ENCODE measurements at places on chromosomes 3 and 15. TPM values are rescaled to one million over a fixed set of nuclear protein-coding genes. Genes with fewer than 3 reads are reported as not detected.

- peaks cover 14% of the 10 kb centered on the region for H3K27me3 ChIP-seq
- no peak overlapping the region for H3K4me3 ChIP-seq
- no peak overlapping the region for H3K27ac ChIP-seq
- no peaks in the 10 kb centered on the region for H3K4me1 ChIP-seq
Measured at GRCh38 chr3:183514021-183514420, 41.5 kb downstream of the KLHL6 start.

DNA sequence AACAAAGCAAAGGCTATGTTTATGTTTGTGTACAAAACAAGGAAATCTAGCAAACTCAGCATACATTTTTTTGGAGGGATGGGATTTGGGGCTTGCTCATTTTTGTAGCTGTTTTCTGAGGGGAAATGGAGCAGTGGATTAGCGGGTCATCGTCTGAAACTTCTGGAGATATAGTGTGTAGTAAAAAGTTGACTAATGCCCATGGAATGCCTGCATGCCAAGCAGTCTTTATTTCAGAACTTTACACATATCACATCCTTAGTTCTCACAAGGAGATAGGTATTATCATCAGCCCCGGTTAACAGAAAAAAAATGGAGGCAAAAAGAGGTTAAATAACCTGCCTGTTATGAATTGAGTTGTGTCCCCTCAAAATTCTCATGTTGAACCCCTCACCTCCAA, 47.1 kb downstream of the ATP13A4 start:
- peaks cover 52% of the 10 kb centered on the region for H3K27me3 ChIP-seq
- DNase-seq = no peak
- H3K27ac ChIP-seq = no peak overlapping the region
- H3K36me3 ChIP-seq = no peaks in the 10 kb centered on the region
- H3K4me3 ChIP-seq = no peak overlapping the region

- H3K36me3 ChIP-seq = no peaks in the 10 kb centered on the region
- no peaks in the 10 kb centered on the region for H3K27me3 ChIP-seq
- no peak overlapping the region for H3K27ac ChIP-seq
- H3K4me1 ChIP-seq = no peaks in the 10 kb centered on the region
- H3K4me3 ChIP-seq = no peak overlapping the region
- no peak for DNase-seq
Measured at GRCh38 chr15:25182098-25182478, 227.3 kb downstream of the SNRPN start.

DNA sequence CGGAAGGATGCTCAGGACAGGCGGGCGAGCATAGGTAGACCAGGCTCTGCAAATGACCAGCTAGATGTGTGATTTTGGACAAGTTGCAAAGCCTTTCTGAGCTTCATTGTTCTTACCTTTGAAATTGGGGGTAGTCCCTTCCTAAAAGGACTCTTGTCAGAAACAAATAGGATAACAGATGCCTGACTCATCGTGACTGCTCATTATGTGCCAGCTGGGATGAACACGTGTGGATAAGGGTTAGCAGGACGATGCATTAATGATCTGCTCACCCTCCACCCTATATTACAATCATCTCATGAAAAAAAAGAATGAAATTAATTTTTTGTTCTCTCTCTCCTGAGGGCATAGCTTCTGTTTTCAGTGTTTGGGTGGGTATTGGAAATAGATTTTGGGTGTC, 223.4 kb downstream of the NR2F2 start:
- DNase-seq = no peak
- H3K27ac ChIP-seq = no peak overlapping the region
- no peaks in the 10 kb centered on the region for H3K36me3 ChIP-seq
- H3K4me1 ChIP-seq = no peaks in the 10 kb centered on the region

GRCh38 chr3:100254168-100254777, 6.5 kb upstream of the TBC1D23 start:
- no peaks in the 10 kb centered on the region for H3K27me3 ChIP-seq
- H3K4me1 ChIP-seq = no peaks in the 10 kb centered on the region

DNA sequence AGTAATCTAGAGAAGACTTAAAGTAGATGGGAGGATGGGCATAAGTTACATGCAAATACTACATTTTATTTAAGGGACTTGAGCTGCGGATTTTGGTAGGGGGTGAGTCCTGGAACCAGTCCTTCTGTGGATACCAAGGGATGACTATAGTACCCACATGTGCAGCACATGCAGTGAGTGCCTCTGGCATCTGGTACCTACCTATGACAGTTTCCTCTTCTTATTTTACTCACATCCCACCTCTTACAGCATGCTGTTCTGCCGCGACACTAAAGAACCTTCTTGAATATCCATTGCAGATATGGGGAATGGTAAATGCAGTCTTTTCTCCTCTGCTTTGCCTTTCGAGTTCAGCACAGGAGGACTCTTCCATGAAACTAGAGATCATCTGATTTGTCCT, 1.7 kb downstream of the TSEN2 start:
- H3K4me1 ChIP-seq = peaks cover 11% of the 10 kb centered on the region
- peaks cover 21% of the 10 kb centered on the region for H3K36me3 ChIP-seq
- no peak overlapping the region for H3K4me3 ChIP-seq
- H3K27me3 ChIP-seq = no peaks in the 10 kb centered on the region
- no peak overlapping the region for H3K27ac ChIP-seq

DNA sequence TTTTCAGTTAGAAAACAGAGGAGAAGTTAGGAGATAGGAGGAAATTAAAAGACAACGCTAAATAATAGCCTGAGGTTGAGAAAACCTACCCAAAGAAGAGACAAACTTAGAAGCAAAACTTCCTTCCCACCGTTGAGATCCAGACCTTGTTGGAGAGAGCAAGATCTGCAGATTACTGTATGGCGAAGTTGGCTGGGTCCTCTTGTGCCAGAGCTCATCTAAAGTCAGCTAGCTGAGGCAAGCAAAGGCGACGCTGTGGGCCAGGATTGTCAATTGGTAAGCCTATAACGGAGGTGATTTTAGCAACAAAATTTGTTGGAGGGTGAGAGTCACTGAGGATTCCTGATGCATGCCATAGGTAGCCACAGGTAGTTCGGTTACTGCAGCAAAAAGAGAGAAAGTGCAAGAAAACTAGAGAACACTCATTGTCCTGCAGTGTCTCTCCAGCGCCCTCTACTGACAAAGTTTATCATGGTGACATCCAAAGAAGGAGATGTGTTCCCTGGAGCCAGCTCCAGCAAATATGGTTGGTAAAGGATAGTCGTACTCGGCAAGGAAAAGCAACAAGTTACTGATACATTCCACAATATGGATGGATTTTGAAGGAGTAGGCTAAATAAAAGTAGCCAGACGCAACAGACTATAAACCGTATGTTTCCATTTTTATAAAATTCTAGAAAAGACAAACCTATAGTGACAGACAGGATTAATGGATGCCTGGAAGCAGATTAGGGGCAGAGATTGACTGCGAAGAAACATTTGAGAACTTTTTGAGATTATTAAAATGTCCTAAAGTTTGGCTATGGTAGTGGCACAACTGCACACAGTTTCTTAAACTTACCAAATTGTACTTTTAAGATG, 9.8 kb upstream of the OR5K4 start:
- no peaks in the 10 kb centered on the region for H3K36me3 ChIP-seq
- no peaks in the 10 kb centered on the region for H3K4me1 ChIP-seq
- DNase-seq = peak; percentile 29
- no peaks in the 10 kb centered on the region for H3K27me3 ChIP-seq

DNA sequence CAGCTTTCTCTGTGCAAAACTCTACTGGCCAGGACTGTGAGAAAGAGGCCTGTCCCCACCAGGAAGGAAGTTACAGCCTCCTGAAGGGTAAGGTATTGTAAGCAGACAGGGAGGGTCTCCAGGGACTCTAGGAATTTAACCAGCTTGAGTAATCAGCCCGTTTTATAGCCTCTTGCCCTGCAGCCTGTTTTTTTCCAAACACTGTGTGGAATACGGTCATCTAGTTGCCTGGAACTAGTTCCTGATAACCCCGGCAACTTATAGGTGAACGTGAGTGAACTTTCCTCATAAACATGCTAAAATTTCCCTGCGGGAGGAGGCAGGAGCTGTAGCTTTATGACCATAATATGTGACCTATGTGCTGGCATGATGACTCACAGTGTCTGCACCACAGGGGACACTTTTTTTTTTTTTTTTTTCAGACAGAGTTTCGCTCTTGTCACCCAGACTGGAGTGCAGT, 60.1 kb upstream of the DAZL start:
- H3K36me3 ChIP-seq = no peaks in the 10 kb centered on the region
- peaks cover 14% of the 10 kb centered on the region for H3K4me1 ChIP-seq
- H3K27me3 ChIP-seq = no peaks in the 10 kb centered on the region
- H3K27ac ChIP-seq = no peak overlapping the region
- H3K4me3 ChIP-seq = no peak overlapping the region

DNA sequence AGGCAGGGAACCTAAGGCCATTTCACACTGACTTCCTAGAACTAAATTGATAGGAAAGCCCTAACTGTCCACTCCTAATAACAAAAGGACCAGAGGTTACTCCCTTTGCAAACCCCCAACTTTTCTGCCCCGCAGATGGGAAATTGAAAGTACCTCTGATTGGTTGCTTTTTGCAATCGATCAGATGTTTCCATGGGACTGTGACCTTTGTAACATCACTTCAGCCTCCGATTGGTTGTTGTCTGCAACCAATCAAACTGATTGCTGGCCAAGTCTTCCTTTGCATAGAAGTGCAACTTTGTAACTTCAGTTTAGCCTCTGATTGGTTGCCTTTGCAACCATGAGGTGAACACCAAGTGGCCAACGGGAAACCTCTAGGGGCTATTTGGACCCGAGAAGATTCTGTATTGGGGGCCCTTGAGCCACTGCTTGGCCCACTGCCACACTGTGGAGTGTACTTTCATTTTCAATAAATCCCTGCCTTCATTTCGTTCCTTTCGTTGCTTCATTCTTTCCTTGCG, 11.3 kb upstream of the KNL1 start:
- no peaks in the 10 kb centered on the region for H3K27me3 ChIP-seq
- H3K4me3 ChIP-seq = peak overlapping the region; percentile 55
- H3K36me3 ChIP-seq = no peaks in the 10 kb centered on the region
- DNase-seq = peak; percentile 86
- H3K4me1 ChIP-seq = peaks cover 10% of the 10 kb centered on the region

Gene AGBL1
- total RNA-seq = not detected

Gene ALG1L2
- total RNA-seq = 0.44 TPM

Gene TRH
- not detected for total RNA-seq

Gene GPR62
- not detected for total RNA-seq

Gene ABHD10
- total RNA-seq = 295 TPM

Gene EFHB
- 0.30 TPM for total RNA-seq

Gene TMEM108
- total RNA-seq = not detected

Gene LYSMD4
- 8.6 TPM for total RNA-seq

Gene TMEM45A
- total RNA-seq = 5.0 TPM

Gene CYP8B1
- 0.12 TPM for total RNA-seq

Gene QARS1
- total RNA-seq = 346 TPM

Gene TIMP4
- total RNA-seq = not detected

All from HCT116 (cell line).